ENCODE measurements at places on chromosomes 7 and 10. TPM values are rescaled to one million over a fixed set of nuclear protein-coding genes. Genes with fewer than 3 reads are reported as not detected.
A peak's percentile ranks its signal among the peaks of the same experiment; 100 is the strongest.

Gene HMX2
- total RNA-seq = not detected

Gene CD36
- total RNA-seq = 2,225 TPM

Gene PRSS37
- not detected for total RNA-seq

Gene FAM24B
- 0.67 TPM for total RNA-seq

Gene EFCAB10
- not detected for total RNA-seq

Gene CAV2
- total RNA-seq = 170 TPM

Gene NUTM2E
- not detected for total RNA-seq

Gene SCIN
- 3.9 TPM for total RNA-seq

Gene TMEM184A
- 0.16 TPM for total RNA-seq

Gene ALOX5
- 36.8 TPM for total RNA-seq

Gene BICC1
- 17.0 TPM for total RNA-seq

DNA sequence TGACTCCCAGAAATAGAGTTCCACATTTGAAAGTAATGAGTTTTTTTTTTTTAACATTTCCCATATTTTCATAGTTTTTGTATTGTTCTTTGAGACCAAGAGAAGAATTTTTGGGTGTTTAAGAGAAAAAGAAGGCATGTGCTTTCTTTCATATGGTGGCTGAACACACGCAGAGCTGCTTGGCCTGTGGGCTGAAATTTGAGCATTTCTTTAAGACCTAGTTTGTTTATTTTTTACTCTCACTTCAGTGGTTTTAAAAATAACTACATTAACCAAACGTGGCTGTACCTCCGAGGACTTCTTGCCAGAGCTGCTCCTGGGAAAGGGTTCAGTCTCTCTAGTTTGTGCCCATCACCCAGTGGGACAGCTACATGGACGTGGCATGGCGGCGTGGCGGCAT lies 58.3 kb downstream of the INPP5A start:
- DNase-seq = no peak

GRCh38 chr7:1027242-1028043 lies 16.9 kb upstream of the GPR146 start:
- DNase-seq = no peak

- DNase-seq = no peak
Measured at GRCh38 chr7:77661816-77662215, 34.4 kb upstream of the RSBN1L start.

DNA sequence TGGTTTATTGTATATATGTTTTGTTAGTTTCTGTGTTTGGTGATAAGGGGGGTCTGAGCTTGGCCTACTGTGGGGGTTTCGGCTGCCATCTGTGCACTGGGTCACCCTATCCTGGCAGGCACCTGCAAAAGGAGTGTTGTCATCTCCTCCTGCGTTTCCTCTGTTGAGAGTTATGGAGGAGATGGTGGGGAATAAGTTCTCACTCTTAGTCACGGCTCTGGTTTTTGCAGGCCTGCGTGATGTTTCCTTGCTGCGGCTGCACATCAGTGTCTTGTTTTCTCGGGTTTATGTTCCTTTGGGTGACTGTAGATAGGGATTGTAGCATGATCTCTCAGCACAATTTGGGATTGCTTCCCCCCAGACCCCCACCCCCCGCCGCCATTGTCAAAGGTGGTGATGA lies 36.8 kb downstream of the CCM2 start:
- DNase-seq = no peak

DNA sequence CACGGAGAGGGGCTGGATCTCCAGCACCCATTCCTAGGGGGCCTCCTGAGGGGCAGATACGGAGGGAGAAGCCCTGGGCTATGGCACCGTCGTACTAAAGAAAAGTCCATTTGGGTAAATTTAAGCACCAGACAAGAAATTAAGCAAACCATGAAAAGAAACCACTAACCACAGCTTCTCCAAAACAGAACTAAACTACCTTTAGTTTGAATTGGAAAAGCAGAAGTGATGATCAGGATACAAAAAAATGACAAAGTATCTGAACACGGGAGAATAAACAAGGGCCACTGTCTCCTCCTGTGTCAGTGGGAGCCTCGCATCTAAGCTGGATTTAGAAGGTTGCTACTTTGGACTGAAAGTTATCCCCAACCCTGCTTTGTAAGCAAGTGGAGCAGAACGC lies 69.1 kb downstream of the DIP2C start:
- DNase-seq = no peak

- DNase-seq = no peak
Measured at GRCh38 chr10:82211346-82211745, 336.4 kb downstream of the NRG3 start.

GRCh38 chr7:1251796-1252539 lies 19.3 kb downstream of the UNCX start:
- DNase-seq = no peak

GRCh38 chr7:40674316-40674715 lies 539.5 kb downstream of the SUGCT start:
- no peak for DNase-seq

- no peak for DNase-seq
Measured at GRCh38 chr10:35392482-35393228, 56.3 kb downstream of the CCNY start.

DNA sequence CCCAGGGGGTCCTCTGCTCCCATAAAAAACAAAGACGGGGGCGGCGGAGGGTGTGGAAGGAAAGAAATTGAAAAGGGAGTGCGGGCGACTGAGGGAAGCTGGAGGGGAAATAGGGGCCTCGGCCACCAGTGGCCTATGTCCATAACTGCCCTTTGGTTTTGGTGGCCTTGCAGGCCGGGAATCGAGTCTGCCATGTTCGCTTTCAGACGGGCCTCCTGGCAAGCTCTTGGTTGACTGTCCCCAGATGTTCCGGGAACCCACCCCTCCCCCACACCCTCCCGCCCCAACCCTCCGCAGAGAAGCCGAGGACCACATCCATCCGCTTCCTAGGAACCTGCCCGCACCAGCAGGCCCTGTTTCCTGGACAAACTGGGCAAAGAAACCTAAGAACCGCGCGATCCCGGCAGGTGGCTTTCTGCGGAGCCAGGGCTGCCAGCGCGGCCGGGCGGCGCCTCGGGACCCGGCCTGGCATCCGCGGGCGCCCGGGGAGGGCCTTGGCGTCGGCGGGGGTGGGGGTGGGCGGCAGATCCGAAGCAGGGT lies 20.0 kb upstream of the GATA3 start:
- DNase-seq = no peak

DNA sequence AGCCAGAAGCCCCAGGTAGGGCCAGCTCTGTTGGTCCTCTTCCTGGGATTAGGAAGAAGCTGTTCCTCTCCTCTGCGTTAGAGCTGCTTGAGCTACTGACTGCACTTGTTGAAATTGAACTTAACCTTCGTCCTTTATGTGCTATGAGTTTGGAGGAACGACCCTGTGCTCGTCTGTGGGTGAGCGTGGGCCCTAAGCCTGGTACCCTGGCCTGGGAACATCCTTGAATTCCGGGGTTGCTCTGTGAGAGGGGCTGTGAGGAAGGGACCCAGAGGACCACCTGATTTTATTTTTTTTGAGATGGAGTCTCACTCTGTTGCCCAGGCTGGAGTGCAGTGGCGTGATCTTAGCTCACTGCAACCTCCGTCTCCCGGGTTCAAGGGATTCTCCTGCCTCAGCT lies 447.2 kb upstream of the FOXK1 start:
- DNase-seq = peak; percentile 51

DNA sequence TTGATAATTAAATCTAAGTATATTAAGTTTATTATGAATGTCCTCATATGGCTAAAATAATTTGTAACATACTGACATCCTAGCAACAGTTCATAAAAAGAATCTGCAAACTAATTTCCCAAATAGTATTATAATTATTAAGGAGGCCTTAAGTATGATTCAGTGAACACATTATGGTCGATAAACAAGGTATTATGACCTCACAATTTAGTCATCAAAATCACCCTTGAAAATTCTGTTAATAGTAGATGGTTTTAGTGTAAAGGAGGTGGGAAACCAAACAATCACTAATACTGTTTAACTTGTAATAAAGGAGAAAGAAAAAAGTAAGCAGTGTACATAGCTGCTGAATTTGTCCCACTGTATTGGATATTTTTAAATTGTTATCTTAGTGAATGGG lies 2.1 kb downstream of the ETV1 start:
- no peak for DNase-seq

DNA sequence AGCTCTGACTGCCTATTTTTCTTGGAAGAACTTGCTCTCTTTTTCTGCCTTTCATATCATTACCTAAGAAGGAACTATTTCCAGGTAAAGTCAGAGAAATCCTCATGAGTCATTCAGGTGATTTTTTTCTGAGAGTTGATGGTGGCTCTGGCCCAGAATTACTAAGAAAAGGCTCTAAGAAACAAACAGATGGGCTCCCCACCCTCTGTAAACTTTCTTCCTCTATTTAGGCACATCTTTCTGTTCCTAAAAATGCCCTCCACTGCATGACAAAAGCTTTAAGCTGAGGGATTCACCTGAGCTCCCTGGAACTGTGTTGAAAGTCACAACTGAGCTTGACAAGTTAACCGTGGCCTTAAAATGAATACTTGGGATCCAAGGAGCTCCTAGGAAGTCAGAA lies 1.6 kb downstream of the OLAH start:
- no peak for DNase-seq

DNA sequence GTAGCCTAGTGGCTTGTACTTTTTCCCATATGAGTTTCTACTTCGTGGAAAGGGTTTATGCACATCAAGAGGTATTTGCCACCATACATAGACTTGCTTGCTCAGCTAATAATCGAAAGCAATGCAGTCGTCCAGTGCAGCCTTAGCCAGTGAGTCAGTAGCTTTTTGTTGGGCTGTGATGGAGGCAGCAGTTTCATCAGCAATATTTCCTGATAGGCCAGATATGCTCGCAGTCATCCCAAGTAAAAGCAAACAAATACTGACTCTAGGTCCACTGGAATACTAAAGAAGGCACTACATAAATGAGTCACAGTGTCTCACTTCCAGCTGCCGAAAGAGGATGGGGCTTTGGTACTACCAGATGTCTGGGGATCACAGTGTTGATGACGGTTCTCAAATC lies 2.1 kb upstream of the BNIP3 start:
- no peak for DNase-seq

- no peak for DNase-seq
Measured at GRCh38 chr10:22643775-22644174, 70.6 kb downstream of the PIP4K2A start.

- DNase-seq = no peak
Measured at GRCh38 chr7:106317971-106318370, 33.2 kb upstream of the NAMPT start.

GRCh38 chr7:18689551-18689950 lies 194.0 kb downstream of the HDAC9 start:
- no peak for DNase-seq

DNA sequence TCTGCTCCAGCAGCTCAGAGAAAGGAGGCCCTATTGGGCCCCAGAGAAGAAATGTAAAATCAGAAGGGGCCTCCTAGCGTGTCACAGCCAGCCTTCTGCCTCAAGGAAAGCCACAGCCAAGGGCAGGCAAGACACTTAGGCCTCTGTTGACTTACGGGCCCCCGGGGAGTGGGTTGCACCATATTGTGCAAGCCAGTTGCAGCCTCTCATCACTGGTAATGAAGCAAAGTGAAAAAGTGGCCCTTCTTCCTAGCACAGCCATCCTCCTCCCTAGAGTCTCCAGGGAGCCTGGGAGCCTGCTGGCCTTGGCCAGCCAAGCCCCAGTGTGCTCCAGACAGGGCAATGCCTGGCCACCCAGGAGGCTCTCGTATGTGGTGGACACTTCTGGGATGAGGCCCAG lies 56.2 kb upstream of the GDF10 start:
- DNase-seq = peak; percentile 85

DNA sequence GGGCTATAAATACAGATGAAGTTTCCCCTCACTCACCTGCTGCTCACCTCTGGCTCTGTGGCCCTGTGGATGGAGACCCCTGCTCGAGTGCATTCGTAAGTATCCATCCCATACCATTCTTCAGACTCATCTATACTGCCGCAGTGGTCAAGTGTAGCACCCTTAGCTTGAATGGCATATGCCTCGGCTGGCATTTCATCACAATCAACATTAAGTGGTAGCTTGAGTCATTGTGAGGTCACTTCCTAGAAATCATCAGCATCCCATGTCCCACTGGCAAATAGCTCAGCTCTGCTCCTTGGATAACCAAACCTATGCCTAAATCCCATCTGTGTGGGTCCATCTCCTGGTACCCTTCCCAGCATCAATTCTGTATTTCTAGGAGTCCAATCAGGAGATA lies 38.2 kb downstream of the MDH2 start:
- DNase-seq = no peak

GRCh38 chr7:27430105-27430504 lies 187.5 kb downstream of the EVX1 start:
- DNase-seq = no peak

DNA sequence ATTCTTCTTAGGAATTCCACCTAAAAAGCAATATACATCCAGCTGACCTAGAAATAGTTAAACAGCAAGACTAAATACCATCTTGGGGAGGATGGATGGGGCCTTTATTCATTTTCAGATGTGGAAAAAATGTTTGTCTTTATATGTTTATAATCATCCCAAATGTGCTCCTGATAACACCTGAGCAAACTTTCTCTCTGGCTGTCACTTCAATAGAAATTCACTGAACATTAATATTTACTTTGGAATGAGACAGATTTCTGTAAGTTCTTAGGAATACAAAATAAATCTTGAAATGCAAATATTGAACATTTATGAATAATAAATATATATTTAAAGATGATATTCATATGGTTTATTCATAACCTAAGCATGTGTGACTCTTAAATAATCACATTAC lies 185.4 kb downstream of the DGKB start:
- no peak for DNase-seq

- DNase-seq = no peak
Measured at GRCh38 chr7:85924062-85924461, 719.6 kb upstream of the GRM3 start.

- no peak for DNase-seq
Measured at GRCh38 chr7:44709945-44710596, 38.6 kb upstream of the ZMIZ2 start.

DNA sequence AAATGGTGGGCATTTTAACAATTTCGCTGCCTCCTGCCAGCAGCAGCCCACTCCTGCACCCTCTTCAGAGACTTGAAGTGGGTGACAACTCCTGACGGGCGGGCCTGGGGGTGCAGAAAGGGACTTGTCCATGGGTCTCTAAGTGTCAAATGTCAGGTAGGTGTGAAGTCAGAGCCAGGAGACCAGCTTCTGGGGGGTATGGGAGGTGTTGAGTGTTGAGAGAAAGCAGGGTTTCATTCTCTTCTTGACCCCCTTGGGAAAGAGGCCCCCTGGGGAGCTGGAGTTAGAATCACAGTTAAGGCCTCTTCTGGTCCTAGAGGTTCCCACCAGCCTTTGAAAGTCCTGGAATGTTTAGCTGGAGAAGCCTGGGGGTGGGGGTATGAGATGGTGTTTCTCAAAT lies 11.6 kb upstream of the PALD1 start:
- DNase-seq = no peak

DNA sequence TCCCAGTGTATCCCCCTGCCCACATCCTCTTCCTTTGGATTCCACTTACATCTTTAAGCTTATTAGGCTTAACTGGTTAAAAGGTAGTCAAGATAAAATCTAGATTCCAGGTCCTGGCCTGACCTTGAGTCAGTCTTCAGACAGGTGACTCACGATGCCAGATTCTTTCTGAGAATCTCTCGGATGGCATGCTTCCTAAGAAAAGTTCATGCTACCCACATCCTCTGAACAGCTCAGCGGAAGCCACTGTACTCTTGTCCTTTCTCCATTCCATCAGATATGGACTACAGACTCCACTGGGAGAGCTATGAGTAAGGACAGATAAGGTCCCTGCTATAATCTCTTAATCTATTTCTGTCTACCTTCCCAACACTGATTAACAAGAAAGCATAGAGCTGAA lies 43.4 kb downstream of the DNMBP start:
- no peak for DNase-seq

Measured in mesenteric fat pad (tissue), 1 donor.